ENCODE measurements at places on chromosomes 2 and 18. TPM values are rescaled to one million over a fixed set of nuclear protein-coding genes. Genes with fewer than 3 reads are reported as not detected.

DNA sequence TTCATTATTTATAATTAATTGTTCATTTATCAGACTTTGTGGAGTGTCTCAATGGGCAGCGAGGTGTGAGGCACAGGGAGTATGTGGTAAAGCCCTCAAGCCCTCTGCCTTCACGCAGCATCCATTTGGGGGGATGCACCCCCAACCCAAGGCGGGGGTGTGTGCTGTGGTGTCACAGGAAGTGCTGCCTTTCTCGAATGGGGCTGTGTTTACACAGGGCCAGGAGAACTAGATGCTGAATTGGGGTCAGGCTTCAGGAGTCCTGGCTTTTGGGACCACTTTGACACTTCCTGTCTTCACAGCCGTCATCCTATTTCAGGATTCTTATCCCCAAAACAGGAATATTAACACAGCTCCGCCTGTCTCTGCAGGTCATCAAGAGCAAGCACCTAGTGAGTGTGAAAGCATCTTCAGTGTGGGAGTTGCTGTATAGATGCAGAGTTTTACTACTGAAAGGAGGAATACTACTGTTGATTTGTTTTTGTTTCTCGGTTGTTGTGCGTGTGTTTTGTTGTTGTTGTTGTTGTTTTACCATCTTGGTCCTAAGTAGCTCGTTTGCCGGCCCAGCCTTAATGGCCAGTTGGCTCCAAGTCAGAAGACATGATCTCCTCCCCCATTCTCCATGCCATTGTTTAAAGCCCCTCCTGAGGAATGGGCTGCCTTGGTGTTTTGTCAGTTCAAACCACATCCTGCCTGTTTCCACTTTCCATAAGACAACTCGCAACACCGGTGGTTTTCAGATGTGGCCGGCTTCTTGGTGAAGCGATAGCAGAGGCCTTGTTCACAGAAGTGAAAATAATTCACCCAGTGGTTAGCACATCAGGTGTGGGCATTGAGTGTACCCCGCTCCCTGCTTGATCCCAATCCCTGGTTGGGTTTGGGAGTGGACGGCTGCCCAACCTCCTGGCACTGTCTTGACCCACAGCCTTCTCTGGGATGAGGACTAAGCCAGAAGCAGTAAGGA, 221.3 kb downstream of the BCL2 start:
- no peak for DNase-seq

- DNase-seq, result no peak
These were observed 51.1 kb downstream of the PAPOLG start for GRCh38 chr2:60806988-60807681.

- DNase-seq, result no peak
These were observed 78.4 kb downstream of the PXDN start for GRCh38 chr2:1665761-1666505.

- DNase-seq, result no peak
These were observed 284.6 kb downstream of the PHLPP1 start for GRCh38 chr18:62999921-63000320.

The SCYGR3 gene
- not detected for polyA plus RNA-seq

The CDK15 gene
- 3.5 TPM for polyA plus RNA-seq

The ARL4C gene
- 51.1 TPM for polyA plus RNA-seq
